Forelimb muscle (tissue), 1 donor: ENCODE measurements at places on chromosomes 4 and X. TPM values are rescaled to one million over a fixed set of nuclear protein-coding genes. Genes with fewer than 3 reads are reported as not detected.

Gene CXCL5
- polyA plus RNA-seq, result not detected

Gene NDP
- polyA plus RNA-seq, result 3.7 TPM

Gene VSIG4
- 12.1 TPM for polyA plus RNA-seq

Gene PGAM4
- polyA plus RNA-seq, result not detected

Gene SUPT20HL2
- 0.28 TPM for polyA plus RNA-seq

Gene KLB
- polyA plus RNA-seq, result 0.09 TPM

Gene DGKK
- polyA plus RNA-seq, result not detected

- DNase-seq, result no peak
These were observed 168.3 kb downstream of the SPRY1 start for GRCh38 chr4:123564758-123565346.
